ENCODE measurements at places on chromosomes 16 and 17.

DNA sequence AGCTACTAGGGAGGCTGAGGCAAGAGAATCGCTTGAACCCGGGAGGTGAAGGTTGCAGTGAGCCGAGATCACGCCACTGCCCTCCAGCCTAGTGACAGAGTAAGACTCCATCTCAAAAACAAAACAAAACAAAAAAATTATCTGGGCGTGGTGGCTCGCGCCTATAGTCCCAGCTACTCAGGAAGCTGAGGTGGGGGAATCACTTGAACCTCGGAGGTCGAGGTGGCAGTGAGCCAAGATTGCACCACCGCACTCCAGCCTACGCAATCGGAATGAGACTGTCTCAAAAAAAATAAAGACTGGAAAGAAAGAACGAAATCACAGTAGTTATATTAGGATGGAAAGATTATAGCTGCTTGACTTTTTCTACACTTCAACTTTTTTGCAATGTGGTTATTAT, 18.9 kb downstream of the COG1 start:
- no peak for DNase-seq

DNA sequence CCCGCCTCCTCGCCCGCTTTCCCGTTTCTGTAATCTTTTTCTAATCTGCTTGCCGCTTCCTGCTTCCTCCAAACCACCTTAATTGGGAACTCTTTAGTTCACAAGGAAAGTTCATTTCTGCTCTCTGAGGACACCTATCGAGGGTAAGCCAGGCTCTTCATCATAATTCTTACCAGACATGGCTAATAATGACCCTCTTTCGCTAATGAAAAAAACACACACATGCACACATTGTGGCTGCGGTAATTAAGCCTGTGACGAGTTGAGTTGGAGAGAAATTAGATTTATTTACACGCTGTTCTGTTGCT, 100.6 kb downstream of the ZNF423 start:
- DNase-seq = no peak

DNA sequence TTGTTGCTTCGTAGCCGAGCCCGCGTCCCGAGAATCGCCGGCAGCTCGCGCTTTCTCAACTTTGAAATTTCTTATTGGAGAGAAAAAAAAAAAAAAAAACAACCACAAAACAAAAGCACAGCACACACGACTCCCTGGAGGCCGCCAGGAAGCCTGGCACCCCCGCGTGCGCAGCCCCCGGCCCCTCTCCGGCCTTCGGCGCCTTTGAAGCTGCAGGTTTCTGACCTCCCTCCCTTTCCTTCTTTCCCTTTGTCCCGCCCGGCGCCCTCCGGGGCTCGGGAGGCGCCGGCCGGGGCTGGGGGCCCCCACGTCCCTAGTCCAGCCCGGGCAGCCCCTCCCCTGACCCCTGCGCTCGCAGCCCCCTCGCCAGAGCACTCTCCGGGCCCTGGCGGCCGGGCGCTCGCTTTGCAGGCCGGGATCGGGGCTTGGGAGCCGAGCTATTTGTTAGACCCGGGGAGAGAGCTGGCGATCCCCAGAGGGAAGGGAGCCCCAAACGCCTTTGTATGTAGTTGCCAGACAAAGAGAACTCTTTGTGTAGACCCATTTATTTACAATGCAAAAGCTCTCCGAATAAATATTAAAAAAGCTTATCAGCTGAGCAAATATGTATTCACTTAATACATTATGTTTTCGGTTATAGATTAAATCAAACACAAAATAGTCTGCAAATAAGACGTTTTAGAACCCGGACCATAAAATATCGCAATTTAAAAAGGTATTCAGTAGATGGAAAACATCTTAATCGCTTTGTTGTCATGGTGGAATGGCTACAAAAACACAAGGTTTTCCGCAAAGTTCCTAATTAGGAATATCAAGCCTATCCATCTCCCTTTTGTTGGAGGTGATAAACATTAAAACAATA, 2.3 kb downstream of the BAHCC1 start:
- DNase-seq = no peak

GRCh38 chr17:82204831-82205719, 7.6 kb downstream of the CCDC57 start:
- DNase-seq = no peak

GRCh38 chr16:81754858-81755257, 24.2 kb upstream of the PLCG2 start:
- DNase-seq = no peak

DNA sequence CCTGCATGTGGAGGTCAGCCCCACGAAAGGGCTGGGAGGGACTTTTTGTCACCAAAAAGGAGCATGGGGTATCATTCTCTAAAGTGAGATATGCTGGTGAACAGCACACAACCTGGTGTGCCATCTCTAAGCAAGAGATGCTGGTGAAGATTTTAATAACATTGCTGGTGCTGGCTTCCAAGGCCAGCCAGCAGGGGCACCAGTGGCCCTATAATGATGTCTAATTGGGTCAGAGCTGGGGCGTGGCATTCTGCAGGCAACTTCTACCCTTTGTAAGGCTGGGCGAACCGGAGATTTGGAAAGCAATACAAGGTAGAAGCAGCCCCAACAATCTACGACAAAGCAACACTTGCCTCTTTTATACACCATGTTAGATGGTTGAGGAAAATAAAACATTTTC, 16.8 kb downstream of the SDR42E1 start:
- no peak for DNase-seq

- no peak for DNase-seq
These were observed 7.2 kb downstream of the RASL10B start for GRCh38 chr17:35738519-35739133.

DNA sequence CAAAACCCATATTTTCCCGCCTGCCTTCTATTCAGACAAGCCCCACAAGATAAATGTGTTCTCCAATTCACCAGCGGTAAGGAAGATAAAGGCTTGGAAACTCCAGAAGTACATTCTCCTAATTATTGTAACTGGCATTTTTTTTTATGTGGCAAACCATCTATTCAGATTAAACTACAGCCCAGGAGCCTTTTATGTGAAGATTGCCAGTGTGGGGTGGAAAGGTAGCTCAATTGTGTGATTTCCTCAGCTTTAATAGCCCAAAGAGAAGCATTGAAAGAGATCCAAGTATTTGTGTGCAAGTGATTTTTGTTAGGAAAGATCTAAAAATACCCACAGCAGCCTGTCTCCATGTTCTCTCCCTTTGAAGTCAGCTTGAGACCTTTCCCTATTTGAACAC, 451.4 kb upstream of the CCL2 start:
- no peak for DNase-seq

DNA sequence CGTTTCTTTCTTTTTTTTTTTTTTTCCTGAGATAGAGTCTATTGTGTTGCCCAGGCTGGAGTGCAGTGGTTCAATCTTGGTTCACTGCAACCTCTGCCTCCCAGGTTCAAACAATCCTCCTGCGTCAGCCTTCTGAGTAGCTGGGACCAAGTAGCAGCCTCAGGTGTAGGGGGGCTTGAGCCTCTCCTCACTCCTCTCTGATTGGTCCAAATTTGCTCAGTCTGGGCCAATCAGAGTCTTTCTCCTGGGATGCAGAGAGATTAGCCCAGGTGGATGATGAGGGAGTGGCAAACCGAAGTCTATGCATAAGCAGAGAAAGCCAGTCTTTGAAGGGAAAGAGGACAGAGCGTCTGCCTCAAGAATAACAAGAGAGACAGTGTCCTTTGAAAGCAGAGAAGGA, 99.0 kb downstream of the BMERB1 start:
- no peak for DNase-seq

GRCh38 chr16:88810912-88811768, 588 bp downstream of the APRT start:
- peak; percentile 44 for DNase-seq

GRCh38 chr17:75450270-75450669, 6.2 kb upstream of the TMEM94 start:
- no peak for DNase-seq

GRCh38 chr17:5706577-5707210, 122.4 kb upstream of the NLRP1 start:
- peak; percentile 5 for DNase-seq

DNA sequence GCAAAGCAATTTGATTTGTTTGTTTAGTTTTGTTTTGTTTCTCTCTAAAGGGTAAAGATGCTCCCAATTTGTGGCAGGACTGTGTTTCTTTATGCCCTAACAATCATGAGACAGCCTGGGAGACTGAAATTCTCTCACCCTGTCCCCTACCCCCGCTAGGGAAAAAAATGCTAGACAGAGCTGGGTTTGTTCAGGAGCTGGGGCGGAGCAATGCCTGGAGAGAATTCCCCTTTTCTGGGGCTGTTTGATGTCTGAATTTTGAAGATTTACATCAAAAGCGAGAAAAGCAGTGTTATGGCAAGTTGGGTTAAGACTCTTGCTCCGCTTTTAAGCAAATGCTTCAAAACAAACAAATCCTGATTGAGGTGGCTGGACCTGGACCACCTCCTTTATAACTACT, 8.4 kb downstream of the MAF start:
- DNase-seq = no peak
